ENCODE measurements at places on chromosomes 2 and 18. TPM values are rescaled to one million over a fixed set of nuclear protein-coding genes. Genes with fewer than 3 reads are reported as not detected.

GRCh38 chr18:48475635-48476549, 62.9 kb upstream of the CTIF start:
- peak; percentile 72 for DNase-seq

DNA sequence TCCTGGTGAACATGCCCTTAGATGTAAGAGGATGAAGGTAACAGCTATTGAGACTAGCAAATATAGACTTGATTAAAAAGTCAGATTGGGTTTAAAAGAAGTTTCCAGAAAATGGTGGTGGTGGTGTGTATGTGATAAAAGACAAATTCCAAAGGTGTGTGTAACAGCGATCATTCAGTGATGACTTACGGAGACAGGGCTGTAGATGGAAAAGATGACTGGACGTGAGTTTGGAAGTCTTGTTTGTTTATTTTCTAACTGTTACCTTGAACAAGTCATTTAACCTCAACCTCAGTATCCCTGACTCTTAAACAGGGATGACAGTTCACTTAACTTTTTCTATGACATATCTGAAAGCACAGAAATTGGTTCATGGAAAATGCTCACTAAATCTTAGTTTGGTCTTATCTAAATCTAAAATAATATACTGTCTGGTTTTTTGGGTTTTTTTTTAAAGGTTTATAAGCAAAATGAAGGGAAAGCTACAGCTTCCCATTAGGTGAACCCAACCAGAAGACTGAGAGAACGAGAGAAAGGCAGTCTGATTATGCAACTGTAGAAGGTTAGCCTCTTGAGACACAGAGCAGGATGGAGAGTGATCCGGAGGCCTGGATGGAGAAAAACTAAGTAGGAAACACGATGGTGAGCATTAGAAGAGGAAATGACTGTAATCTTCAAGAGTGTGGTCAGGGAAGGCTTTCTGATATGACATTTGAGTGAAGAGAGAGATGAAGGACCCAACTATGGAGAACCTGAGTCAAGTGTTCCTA, 71.9 kb downstream of the TCF4 start:
- DNase-seq: peak; percentile 57

- no peak for DNase-seq
Measured at GRCh38 chr2:196220671-196221070, 49.3 kb upstream of the STK17B start.

DNA sequence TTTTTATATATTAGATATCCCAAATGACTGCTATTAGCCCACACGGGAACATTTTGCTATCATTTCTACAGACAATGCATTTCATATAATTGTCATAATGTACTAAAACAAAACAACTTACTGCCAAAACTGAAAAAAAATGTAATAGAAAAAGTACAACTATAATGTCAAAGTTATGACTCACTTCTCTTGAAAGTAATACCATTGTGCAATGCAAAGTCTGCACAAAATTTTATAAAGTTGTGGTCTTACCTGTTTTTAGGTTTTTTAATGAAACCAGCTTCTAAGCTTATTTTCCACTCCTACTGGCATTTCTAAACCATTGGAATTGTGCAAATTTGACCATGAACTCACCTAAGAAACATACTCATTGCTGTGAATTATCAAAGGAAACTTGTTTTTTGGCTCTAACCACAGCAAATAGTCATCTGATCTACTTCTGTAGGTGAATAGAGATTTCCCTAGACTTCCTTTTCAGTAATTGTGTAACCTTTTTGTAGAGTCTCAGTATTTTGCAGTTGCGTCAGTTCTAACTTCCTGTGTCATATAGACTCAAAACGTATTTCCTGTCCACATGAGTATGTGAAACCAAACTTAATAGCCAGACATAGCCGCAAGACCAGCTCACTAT, 31.9 kb upstream of the TFPI start:
- DNase-seq: peak; percentile 64

DNA sequence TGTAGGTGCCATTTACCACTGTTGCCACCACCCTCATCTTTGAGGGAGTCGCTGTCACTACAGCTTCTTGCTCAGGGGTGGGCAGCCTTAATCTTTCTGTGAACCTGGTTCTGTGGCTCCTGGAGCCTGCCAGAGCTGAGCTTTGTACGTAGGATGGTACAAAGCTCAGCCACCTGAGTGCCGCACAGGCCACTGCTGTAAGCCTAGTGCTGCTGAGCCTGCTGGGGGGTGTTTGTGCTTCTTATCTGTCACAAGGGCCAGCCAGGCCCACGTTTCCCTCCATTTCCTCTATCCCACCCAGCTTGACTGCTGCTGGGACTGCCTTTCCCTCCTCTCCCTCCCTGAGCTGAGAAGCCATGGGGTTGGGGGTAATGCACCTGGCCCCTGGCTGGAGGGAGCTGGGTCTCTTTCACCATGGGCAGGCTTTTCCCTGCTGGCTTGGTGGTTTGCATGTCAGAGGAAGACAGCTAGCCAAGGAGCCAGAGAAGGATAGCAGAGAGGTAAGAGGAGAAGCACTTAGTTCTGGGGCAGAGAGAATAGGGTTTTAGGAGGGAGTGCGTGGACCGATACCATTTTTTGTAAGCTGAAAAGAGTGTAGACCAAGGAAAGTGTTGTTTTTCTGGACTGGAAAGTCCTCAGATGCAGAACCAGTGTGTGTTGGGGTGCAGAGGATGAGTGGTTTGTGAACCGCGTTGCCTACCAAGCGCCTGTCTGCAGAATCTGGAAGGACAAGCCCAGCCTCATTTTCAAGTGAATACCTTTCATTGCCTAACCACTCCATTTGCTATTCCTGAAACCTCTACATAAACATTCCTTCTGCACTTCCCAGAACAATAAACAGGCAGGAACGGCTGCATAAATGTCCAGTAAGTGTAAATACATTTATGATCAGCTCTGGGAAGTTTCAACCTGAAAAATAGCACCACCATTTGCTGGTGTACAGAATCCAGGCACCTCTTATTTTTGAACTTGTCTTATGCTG, 45.1 kb upstream of the FHL2 start:
- DNase-seq: no peak

GRCh38 chr18:10361660-10362059, 92.8 kb upstream of the APCDD1 start:
- no peak for DNase-seq

DNA sequence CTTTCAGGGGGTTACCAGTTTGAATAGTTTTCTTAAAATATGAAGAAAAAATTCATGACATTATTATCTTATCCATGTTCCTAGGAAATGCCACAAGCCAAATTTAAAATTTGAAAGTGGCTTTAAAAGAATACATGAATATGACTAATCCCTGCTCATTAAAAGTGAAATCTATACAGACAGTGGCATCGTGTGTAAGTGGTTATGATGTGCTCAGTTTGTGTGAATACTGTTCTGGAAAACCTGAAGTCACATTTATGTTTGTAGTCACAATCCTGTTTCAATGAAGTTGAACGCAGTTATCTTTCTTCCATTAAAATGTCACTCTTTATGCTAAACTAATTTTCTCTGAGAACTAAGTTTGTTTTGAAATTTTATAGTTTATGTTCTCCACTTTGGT, 75.8 kb downstream of the GORASP2 start:
- no peak for DNase-seq

Gene DYNAP
- total RNA-seq: not detected

Gene CRYGD
- not detected for total RNA-seq

Gene LYPD6
- total RNA-seq: 2.3 TPM

Gene CFAP221
- total RNA-seq: not detected

Gene MOCOS
- 12.2 TPM for total RNA-seq

Gene OSBPL6
- 18.3 TPM for total RNA-seq

Gene KIAA2012
- not detected for total RNA-seq

Gene EMX1
- not detected for total RNA-seq

Gene PDCD1
- not detected for total RNA-seq

Gene ALLC
- total RNA-seq: not detected

Gene LYG1
- 0.17 TPM for total RNA-seq

Measured in HT1080 (cell line).